ENCODE measurements at places on chromosomes 2 and 18.

- peak; percentile 51 for DNase-seq
Measured at GRCh38 chr2:33321236-33321771, 155.1 kb upstream of the RASGRP3 start.

- peak; percentile 30 for DNase-seq
Measured at GRCh38 chr2:203690441-203691047, 15.9 kb upstream of the CD28 start.

GRCh38 chr2:108573061-108573460 lies 38.8 kb downstream of the LIMS1 start:
- DNase-seq = peak; percentile 79

GRCh38 chr2:103161456-103162289 lies 399.8 kb downstream of the TMEM182 start:
- DNase-seq = peak; percentile 12

GRCh38 chr18:31209041-31209440 lies 46.4 kb upstream of the DSC1 start:
- DNase-seq = no peak

DNA sequence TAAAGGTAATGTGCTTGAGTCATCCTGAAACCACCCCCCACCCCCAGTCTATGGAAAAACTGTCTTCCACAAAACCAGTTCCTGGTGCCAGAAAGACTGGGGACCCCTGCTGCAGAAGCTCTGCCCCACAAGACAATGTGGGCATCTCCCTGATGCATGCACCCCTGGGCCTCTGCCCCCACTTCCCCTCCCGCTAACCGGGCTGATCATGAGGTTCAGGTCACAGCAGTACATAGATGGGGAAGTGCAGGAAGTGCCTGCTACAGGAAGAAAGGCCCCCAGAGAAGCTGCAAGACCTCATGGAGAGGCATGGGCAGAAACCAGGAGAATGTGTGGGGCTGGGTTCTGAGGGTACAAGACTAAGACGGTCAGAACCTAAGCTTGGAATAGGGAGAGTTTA lies 243.4 kb upstream of the ID2 start:
- no peak for DNase-seq

DNA sequence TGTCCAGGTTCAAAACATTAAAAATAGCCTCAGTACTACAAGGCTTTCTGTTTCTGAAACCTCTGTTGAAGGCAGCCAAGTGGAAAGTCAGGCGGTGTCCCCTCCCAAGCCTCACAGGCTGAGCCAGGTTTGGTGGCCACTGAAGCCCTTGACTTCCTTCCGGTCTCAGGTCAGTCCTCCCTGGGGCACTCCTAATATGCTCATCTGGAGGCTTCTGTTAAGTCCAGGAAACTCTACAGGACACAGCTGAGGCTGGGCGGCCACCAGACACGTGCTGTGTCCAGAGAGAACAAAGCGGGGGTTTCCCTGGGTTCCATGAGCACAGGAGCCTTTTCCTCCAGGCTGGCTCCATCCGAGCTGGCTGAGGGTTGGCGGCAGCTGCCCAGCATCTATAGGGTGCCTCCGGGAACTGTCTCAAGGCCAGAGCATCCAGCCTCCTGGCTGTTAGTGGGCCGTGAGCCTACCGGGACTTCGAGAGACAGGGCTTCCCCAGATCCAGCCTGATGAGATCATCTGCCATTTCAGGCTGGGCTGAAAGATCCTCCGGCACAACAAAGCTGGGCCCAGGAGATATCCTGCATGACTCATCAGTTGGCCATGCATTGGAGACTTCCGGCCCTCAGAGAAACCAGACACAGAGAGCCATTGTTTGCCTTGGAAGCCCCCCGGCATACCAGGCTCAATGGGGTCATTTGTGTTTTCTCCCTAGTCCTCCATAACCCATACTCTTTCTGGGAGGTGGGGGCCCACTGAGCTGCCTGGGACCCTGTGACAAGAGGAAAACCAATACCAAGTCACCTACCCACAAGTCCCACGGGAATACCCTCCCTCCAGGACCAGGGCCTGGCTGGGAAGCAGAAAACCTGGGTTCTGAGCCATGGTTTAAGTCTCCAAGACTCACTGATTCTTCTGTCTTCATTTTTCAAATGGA lies 71.7 kb downstream of the HS1BP3 start:
- DNase-seq = peak; percentile 98

DNA sequence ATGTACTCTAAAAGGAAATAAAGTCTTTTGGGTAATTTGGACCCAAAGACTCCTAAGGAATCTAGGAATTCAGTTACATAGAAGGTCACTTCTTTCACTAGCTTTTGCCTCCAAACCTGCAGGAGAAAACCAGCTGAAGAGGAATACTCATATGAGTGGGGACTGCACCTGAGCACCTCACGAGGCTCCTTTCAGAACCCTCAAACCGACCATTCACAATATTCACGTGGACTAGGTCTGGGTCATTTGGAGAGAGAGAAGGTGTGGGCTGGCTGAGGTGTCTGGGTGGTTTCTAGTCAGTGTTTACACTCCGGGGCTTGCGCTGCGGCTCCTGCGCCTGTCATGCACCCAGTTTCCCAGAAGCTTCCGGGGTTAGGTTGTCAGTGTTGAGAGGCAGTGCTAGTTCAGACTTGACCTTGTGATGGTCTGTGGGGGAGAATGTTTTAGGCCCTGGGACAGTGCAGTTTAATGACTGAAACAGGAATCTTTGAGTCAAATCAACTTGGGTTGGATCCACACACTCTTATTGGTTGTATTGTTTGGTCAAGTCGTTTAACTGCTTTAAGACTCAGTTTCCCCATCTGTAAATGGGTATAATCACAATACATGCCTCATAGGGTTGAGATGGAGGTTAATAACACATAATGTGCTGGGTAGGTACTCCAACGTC lies 78.4 kb downstream of the LIMS1 start:
- no peak for DNase-seq

DNA sequence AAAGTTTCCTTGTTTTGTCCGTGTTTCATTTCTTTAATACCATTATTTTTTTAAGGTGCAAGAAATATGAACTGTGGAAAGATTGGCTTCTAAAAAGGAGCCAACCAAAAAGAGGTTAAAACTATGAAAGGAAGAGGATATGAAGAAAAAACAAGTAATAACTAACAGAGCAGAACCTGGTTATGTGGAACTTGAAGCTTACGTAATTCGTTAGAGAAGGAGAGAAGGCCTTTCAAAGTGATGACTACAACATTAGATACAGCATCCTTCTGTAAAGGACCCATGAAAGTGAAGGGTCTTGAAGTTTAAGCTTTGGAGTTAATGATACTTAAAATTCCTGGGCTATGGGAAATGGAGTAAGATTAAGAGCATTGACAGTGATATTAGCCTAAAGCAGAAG lies 84.5 kb downstream of the ANKRD12 start:
- no peak for DNase-seq

- DNase-seq = no peak
Measured at GRCh38 chr2:66253066-66253465, 181.9 kb upstream of the MEIS1 start.

DNA sequence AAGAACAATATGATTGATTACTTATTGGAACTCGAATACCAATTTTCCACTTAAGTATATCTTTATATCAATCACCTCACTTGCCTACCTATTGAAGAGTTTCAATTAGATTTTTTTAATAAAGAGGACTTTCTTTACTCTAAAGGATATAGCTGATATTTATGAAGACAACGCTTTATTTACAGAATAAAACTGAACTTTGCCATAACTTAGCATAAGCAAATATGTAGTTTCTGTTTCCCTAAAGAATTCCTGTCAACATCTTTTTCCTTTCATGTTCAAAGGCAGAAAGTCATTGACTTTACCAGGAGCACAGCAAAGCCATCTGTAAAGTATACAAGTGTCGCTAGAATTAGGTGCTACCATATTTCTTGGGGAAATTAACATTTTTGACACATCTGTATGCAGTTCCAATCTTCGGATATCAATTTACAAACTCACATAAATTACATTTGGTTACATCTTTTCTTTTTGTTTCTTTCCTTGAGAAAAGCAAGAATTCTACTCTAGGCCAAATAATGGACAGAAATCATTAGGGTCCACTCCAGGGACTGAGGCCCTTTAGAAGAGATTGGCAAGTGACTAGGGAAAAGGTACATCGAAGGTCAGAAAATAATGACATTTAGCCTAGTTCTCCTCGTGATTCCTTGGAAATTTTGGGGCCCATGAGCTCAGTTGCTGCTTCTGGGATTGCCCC lies 7.5 kb upstream of the SCN1A start:
- no peak for DNase-seq

- no peak for DNase-seq
Measured at GRCh38 chr18:46623541-46623940, 33.5 kb downstream of the LOXHD1 start.

- DNase-seq = no peak
Measured at GRCh38 chr18:60471652-60472051, 99.1 kb upstream of the MC4R start.

DNA sequence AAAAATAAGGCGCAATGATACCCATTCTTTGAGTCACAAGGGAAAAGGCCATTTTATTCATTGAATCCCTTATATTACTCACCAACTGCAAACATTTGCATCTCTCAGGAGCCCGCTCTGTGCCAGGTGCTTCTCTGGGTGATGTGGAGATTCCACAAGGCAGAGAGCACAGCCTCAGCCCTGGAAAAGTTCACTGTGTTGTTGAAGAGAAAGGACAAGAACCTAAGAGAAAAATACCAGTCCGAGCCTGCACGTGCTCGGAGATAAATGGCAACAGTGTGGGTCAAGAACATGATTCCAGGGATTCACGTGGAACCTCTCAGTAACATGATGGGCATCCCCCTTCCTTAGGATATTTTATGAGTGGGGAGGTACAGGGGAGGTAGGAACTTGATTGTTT lies 11.8 kb downstream of the GNAL start:
- no peak for DNase-seq

GRCh38 chr2:142681952-142682351 lies 195.5 kb upstream of the KYNU start:
- DNase-seq = no peak

DNA sequence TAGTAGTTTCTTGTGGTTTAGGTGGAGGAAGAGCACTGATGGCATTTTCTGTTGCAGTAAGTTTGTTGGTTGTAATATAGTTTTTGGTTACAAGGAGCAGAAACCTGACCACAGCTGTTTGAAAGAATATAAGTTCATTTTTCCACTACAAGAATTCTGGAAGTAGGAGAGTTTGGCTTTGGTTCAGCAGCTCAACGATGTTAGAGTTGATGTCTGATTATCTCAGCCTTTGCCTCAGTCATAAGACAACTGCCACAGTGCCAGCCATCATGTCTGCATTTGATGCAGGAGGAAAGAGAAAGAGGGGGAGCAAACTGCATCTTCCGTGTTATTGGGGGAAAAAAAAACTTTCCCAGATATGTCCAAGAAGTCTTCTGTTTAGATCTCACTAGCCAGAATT lies 119.1 kb downstream of the LYPD1 start:
- no peak for DNase-seq

DNA sequence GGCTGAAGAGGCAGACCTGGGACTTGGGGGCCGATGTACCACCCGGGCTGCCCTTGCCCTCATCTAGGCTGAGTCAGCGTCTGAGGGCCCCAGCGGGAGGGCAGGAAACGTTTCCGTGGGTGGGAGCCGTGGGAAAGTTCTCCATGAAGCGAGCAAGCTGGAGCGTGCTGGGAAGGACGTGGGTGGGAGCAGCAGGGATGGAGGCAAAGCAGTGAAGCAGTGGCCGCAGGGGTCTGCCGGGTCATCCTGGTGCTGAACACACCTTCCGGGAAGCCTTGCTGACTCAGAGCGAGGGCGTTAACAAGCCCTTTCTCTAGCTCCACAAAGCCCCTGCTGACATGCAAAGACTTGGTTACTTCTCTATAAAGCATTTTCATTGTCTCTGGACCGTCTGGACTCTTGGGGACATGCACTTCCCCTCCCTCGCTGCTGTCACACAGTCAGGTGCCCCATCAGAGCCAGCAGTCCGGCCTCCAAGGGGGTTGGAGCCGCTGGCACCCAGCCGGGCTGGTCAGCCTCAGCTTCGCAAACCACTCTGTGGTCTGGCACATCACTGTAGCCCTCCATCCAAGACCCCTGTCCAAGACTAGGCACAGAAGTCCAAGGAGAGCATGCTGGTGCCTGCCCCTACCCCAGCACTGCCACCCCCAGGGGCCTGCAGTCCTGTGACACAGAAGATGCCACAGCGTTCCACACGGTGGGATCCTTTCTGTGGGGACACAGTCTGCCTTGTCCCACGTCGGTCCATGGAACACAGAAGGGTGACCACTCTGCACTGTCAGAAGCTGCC lies 115.1 kb upstream of the GPC1 start:
- DNase-seq = peak; percentile 92

DNA sequence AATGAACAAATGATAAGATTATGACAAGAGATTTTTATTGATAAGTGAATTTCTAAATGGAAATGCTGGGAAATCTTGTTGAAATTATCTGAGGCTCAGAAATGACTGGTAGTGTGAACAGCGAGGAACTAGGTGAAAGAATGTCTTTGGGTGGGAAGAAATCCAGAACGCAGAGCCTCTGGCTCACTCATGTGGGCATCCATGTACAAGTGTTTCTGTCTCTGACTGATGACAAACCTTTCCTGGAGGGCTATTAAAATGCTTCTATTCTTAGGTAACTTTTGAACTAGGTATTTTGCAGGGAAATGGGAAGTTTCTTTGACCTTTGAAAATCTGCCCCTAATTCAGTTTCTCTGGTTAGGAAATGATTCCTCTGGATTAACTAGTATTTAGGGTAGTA lies 598.6 kb downstream of the SLC4A3 start:
- peak; percentile 41 for DNase-seq

GRCh38 chr2:76965772-76966171 lies 556.4 kb downstream of the LRRTM4 start:
- DNase-seq = no peak

- DNase-seq = no peak
Measured at GRCh38 chr2:151217343-151217742, 44.3 kb downstream of the RBM43 start.

DNA sequence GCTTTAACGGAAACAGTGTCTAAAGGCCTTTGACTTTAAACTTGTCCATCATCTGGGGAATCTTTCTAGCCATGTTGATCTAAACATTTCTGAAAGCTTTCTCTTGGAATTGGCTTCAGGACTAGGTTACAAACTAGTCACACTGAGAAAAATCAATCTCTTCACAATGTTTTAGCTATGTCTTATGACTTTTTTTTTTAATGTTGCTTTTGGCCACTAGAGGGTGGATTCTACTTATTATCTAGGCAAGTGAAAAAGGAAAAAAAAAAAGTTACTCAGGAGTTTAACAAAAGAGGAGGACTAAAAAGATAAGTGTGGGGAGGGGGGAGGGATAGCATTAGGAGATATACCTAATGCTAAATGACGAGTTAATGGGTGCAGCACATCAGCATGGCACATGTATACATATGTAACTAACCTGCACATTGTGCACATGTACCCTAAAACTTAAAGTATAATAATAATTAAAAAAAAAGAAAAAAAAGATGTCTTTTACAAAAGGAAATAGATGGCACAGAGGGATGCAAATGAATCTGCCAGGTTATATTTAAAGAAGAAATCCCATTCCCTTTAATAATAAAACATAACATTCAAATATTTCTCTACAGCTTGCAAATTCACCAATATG lies 160.4 kb upstream of the PID1 start:
- peak; percentile 72 for DNase-seq

- DNase-seq = no peak
Measured at GRCh38 chr2:232839411-232840079, 30.5 kb upstream of the SNORC start.

Data from amniotic epithelial cell (primary cell).